ENCODE measurements at places on chromosomes 6 and 20. TPM values are rescaled to one million over a fixed set of nuclear protein-coding genes. Genes with fewer than 3 reads are reported as not detected.

GRCh38 chr6:137705160-137706082, 161.6 kb upstream of the TNFAIP3 start:
- H3K27ac ChIP-seq, result no peak overlapping the region
- H3K4me3 ChIP-seq, result no peak overlapping the region
- no peaks in the 10 kb centered on the region for H3K27me3 ChIP-seq
- DNase-seq, result no peak

- peaks cover 6% of the 10 kb centered on the region for H3K36me3 ChIP-seq
- no peak for DNase-seq
- no peak overlapping the region for H3K4me3 ChIP-seq
- H3K27me3 ChIP-seq, result no peaks in the 10 kb centered on the region
Observed at GRCh38 chr6:166500246-166500645, 86.2 kb downstream of the RAMACL start.

GRCh38 chr6:298233-299103, 6.2 kb downstream of the DUSP22 start:
- no peaks in the 10 kb centered on the region for H3K27me3 ChIP-seq
- peaks cover 29% of the 10 kb centered on the region for H3K4me1 ChIP-seq
- no peak overlapping the region for H3K4me3 ChIP-seq
- no peaks in the 10 kb centered on the region for H3K36me3 ChIP-seq
- no peak for DNase-seq

GRCh38 chr6:158503222-158503621, 56.7 kb upstream of the TMEM181 start:
- no peaks in the 10 kb centered on the region for H3K27me3 ChIP-seq
- no peak overlapping the region for H3K27ac ChIP-seq
- no peak for DNase-seq

The POLR3F gene
- 17.1 TPM for total RNA-seq

DNA sequence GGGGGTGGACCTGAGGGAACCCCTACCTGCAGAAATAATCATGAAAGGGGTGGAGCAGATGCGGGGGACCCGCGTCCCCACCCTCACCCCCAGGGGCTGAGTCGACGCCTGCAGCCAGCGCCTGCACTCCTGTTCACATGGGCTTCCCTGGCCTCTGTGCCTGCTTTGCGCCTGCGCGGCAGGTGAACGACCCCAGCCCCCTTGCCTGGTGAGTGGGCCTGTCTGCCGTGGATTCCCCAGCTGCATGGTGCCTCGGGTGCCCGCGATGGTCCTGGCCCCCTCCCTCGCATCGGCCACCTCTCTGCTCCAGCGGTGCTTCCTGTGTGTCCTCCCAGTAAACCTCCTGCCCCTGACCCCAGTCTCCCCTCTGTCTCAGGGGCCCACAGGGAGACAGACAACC, 18.8 kb upstream of the NTSR1 start:
- DNase-seq, result no peak
- H3K27ac ChIP-seq, result no peak overlapping the region
- no peaks in the 10 kb centered on the region for H3K4me1 ChIP-seq
- H3K27me3 ChIP-seq, result no peaks in the 10 kb centered on the region
- no peaks in the 10 kb centered on the region for H3K36me3 ChIP-seq

The LY6G6F gene
- not detected for total RNA-seq

DNA sequence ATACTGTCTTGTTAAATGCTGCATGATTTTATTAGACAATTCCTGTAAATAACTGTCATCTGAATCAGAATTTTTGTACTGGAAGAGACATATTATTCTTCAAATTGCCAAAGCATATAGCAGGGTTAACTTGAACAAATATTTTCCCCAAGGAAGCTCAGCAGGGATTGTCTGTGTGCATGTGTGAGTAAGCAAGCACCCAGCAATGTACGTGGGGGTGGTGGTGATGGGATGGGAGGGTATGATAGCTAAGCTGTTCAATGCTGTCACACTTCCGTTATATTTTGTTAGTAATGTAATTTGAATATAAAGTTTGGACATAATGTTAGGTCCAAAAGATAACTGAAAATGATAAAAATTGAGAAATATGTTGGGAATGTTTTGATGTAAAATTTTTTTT, 118.1 kb downstream of the MYB start:
- no peak for DNase-seq
- no peak overlapping the region for H3K4me3 ChIP-seq
- no peaks in the 10 kb centered on the region for H3K4me1 ChIP-seq
- no peaks in the 10 kb centered on the region for H3K27me3 ChIP-seq
- no peaks in the 10 kb centered on the region for H3K36me3 ChIP-seq
- no peak overlapping the region for H3K27ac ChIP-seq

The CITED2 gene
- 62.7 TPM for total RNA-seq

DNA sequence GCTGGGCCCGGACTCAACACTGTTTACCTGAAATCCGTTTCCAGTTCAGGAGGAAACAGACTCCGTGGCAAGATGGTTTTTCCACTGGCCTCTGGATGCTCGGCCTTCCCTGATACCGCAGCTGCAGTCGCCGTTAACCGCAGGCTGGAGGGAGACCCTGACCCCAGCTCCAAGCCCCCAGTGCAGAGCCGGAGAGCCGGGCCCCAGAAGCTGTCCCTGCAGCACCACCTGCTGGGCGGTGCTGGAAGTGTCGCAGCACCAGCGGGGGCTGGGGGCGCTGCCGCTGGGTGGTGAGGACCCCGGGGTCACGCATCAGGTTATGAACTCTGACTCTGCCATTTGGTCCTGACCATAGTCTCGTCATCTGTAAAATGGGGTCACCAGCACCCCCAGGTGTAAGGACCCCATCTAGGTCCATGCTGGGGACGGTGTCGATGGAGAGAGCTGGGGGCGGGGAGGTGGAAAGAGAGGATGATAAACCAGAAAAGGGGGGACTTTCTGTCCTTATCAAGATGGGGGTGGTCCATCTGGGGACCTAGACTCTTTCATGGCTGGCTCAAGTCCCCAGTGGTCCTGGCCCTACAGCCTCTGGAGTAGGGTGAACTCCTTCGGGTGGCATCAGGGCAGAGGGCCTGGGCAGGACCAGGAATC, 20.8 kb upstream of the CHRNA4 start:
- no peak overlapping the region for H3K4me3 ChIP-seq
- H3K4me1 ChIP-seq, result no peaks in the 10 kb centered on the region

The GSTA3 gene
- total RNA-seq, result not detected

The RAET1L gene
- total RNA-seq, result not detected
